ENCODE measurements at places on chromosomes 11 and 22. TPM values are rescaled to one million over a fixed set of nuclear protein-coding genes. Genes with fewer than 3 reads are reported as not detected.

The SHANK2 gene
- total RNA-seq, result not detected

The RNH1 gene
- total RNA-seq, result 99.5 TPM

The SIPA1 gene
- total RNA-seq, result 235 TPM

The MORC2 gene
- total RNA-seq, result 49.4 TPM

The GRAP2 gene
- total RNA-seq, result 138 TPM

The ZNF70 gene
- total RNA-seq, result 1.9 TPM

The FADS2 gene
- total RNA-seq, result 135 TPM
